Activated CD4-positive, CD25-positive, alpha-beta regulatory T cell (primary cell): ENCODE measurements at places on chromosomes 6 and 20.

DNA sequence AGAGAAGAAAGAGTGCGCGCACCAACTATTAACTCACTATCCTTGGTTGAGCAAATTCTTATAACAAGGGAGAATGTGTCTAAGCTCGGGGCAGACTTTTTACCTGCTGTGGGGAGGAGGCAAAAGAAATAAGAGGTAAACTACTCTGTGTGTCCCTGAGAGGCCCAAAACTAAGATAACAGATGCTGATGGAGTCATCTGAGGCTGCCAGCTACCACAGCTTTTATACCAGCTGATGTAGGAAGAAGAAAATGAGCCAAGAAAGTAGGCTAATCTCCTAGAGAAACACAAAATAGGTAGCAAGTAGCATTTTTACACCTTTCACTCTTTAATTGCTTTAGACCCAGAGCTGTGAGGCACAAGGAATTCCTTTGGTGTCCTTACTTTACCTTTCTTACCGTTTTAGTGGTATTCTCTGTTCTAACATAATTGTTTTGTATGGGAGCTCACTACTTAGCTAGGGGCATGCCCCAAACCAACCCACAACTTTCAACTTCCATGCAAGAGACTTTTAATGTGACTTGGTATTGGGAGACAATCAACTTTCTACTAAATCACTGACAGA is 27.8 kb upstream of the PIM1 start:
- no peak for DNase-seq

DNA sequence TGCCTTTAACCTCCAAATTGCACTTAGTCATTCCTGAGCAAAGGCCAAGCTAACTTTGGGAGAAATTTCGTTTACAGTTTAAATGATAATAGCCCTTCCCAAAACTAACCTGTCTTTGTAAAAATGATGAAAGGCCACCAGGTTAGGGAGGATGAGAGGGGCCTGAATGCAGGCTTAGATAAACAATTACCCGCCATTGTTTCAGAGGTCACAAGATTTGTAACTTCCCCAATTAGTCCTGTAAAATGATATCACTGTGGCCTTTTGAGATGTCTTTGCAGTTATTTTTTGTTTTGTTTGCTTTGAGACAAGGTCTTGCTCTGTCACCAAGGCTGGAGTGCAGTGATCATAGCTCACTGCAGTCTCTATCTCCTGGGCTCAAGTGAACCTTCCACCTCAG is 26.3 kb downstream of the GNL1 start:
- no peak for DNase-seq

DNA sequence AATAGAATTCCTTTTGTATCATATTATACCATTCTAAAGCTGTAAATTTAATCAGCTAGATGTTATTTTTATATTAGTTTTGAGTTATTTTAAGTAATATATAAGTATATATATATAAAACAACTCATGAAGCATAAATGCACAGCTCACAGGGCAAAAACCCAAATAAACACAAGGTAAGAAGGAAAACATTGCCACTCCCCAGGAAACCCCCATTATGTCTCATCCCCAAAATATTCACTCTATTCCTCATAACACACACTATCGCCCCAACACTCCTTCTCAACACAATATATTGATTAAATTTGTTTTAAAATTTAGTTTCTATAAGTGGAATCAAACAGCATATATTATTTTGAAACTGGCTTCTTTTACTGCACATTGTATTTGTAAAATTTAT is 98.6 kb upstream of the FAM83B start:
- no peak for DNase-seq

GRCh38 chr6:135851442-135852271 is at the start of gene PDE7B:
Gene PDE7B, plus strand, starts transcription at chr6:135851701.
- DNase-seq, result no peak

DNA sequence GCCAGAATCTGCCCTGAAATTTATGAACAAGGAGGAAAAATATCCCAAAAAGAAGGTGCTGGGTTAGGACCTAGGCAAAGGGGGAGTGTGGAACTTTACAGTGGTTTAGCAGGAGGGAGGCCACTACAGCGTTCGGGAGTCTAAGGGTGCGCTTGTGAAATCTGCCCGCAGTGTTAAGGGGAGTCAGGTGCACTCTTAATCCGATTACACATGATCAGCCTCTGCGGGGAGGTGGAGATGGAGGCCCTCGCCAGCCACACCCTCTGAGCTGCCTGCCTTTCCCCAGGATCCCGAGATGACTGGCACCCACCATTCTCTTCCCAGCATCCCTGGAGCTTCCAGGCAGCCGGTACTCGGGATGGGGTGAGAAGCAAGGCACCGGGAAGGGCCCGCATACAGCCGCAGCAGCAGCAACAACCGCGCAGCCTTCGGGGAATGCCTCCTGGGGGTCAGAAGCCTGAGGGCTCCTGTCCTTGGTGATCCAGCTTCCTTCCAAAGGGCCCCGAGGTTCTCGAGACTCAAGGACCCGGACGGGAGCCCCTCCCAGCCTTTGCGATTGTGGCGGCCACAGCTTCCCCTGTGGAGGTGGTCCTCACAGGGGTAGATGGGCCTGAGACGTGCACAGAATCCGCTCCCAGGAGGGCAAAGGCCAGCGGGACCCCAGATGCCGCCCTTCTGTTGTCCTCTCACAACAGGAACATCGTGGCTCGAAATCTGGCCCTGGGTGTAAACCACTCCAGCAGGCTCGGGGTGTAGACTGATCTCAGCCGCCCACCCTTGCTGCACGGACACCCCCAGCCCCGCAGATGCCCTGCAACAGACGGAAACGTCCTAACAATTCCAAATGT is 57.3 kb upstream of the CST7 start:
- DNase-seq, result no peak

DNA sequence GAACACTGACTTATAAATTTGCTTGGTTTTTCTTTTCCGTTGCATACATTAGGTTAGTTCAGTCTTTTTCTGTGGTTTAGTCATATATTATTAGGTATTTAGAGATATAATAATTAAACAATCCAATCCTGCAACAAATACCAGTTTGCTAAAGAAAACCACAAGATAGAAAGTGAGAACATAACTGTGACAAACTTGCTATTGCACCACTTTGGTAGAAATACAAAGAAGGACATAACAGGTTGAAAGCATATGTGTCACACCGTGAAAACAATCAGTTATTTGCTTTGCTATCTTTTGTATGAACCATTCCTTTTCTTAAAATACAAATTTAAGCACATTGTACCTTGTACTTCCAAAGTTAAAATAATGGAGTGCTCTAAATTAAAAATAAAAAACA is 42.0 kb upstream of the KCNQ5 start:
- no peak for DNase-seq

GRCh38 chr6:142853244-142854180 is 91.5 kb downstream of the HIVEP2 start:
- no peak for DNase-seq

GRCh38 chr6:26131618-26132017 is 44.4 kb downstream of the HFE start:
- DNase-seq, result no peak

DNA sequence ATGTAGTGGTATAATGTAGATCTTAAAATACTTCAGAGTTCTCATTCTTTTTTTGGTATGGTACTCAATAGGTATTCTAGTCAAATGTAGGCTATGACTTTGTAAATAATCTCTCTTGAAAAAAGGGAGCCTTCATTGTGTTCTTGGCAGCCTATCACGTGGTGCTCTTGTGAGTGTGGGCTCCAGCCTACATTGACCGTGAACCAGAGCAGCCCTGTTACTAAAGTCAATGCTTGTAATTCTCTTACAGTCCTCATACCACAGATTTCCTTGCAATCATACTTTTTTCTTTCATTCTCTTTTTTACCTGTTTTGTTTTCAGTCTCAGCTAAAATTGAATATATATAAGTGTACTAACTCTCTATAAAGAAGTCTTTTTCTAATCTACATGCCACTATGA is 31.1 kb downstream of the ARID1B start:
- DNase-seq, result no peak

DNA sequence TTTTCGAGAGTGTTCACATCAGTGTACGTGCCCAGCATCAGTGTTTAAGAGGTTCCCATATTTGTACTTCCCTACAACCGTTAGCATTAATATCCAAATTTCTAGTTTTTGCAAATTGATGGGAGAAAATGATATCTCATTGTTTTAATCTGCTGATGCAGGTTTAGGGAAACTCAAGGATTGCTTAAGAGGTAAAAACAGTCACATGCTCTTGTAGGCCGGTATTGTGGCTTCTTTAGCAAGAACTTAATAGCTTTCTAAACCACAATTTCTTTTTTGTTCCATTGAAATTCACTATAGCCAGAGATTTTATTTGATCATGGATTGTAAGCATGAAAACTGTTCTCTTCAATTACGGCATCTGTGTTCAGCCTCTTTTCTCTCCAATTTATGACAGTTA is 29.5 kb downstream of the BEND6 start:
- DNase-seq, result no peak

- DNase-seq, result no peak
These were observed 38.7 kb downstream of the KAT14 start for GRCh38 chr20:18176318-18176785.

- DNase-seq, result no peak
These were observed 44.2 kb upstream of the OPRM1 start for GRCh38 chr6:153994811-153995210.

DNA sequence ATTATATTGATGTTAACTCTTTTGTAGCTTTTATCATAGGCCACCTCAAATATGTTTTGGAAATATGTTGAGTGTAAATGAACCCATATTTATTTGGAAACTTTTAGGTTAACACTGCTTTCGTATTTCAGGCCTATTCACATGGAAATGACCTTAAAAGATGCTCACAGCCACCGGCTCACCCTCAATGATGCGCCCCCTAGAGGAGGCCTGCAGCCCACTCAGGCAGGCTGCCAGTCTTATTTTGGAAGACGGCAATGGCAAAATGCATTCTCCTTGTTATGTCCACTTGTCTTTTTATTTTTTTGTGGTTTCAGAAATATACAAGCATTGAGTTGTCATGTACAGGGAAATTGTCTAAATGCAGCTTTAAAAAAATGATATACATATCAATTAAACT is 869.7 kb downstream of the PHF3 start:
- no peak for DNase-seq

DNA sequence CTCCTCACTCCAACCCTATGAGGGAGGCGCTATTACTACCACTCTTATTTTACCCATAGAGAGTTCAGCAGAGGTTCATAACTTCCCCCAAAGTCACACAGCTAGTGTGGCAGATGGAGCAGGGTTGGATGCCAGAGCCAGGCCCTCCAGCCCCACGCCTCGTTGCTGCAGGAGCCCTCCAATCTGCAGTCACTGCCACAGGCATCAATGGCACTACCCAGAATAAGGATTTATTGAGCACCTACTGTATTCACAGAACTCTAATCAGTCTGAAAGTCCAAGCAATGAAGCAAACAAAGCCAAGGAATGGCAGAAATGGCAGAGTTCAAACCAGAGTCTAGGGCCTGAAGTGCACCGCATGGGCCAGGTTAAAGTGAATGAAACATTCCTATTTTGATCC is 144.9 kb downstream of the LPA start:
- DNase-seq, result no peak

DNA sequence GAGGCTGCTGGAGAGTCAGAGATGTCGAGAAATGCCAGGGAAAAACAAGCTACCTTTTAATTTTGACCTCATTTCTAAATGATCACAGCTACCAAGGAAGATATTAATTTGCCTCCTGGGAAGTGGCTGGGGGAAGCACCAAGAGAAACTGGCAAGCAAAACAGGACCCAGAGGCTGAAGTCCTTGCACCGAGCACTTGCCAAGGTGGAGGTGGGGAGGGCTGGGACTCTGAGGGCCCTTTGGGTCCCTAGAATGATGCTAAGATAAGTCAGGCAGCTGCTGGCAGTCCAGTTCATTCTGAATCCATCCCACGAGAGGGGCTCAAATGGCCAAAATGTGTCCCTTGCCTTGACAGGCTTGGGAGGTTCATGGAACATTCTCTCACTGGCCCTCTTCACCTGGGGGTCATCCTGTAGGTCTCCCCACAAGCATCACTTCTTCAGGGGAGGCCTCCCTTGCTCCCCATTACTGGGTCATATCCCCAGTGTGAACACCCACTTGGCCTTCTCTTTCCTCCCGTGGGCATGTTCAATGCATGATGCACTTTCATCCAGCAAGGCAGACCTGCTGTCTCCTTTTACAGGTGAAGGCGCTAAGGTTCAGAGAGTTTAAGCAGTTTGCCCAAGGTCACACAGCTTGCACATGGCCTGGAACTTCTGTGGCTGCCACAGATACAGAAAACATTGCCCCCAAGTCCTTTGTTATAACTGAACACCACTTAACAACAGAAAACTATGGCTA is 39.1 kb upstream of the BLCAP start:
- DNase-seq, result no peak

DNA sequence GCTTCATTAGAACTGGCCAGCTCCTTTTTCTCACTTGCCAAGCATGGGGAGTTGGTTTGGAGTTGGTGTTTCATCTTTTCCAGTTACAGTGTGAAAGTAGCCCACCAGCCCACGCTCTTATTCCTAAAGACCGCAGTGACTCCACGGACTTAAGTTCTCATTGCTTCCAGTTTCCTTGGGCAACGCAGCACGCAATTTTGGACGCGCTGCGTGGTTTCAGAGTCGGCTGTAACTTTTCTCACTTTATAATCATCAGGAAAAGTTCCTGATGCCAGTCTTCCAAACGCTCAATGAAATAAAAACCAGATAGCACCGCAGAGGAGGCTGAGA is 381 bp upstream of the PEX7 start:
- DNase-seq, result no peak

DNA sequence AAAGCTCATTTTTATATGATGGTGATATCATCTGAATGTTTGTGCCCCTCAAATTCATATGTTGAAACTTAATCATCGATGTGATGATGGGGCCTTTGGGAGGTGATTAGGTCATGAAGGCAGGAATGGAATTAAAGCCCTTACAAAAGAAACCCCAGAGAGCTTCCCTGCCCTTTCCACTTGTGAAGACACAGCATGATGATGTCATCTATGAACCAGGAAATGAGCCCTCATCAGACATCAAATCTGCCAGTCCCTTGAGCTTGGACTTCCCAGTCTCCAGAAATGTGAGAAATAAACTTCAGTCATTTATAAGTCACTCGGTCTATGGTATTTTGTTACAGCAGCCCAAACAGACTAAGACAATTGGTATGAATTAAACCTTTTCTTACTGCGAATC is 153.1 kb downstream of the MYB start:
- no peak for DNase-seq

- DNase-seq, result no peak
These were observed 250.5 kb upstream of the AFDN start for GRCh38 chr6:167576050-167576741.

- DNase-seq, result no peak
These were observed 277.7 kb upstream of the RIMS1 start for GRCh38 chr6:71608646-71609045.

DNA sequence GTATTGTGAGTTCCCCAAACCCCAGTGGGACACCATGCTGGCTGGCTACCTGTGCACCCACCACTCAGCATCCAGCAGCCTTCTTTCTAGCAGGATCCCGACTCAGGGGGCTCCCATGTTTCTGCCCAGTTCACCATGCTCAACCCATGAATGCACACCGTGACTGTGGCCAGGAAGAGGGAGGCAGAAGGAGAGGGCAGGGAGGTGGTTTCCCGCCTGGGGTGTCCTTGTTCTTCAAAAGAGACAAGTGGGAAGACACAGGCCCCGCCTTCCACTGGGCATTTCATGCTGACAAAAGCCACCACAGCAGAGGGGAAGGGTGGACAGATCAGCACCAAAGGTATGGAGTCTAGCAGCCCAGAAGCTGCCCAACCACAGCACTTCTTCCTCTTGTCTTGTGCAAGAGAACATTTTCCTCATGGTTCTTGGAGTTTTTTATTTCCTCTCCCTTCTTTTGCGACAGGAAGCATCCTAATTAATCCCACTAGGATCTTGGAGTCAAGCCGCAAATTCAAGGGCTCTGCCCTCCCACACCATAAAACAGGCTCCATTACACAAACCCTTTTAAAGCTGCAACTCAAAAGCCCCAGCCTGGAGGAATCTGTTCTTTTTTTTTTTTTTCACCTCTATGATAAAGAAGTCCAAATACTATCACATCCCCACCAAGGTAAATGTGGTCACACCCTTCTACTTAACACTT is 13.5 kb upstream of the ANKRD60 start:
- no peak for DNase-seq
